Astrocyte (in vitro differentiated cells and primary cell): ENCODE measurements at places on chromosomes 11 and 22.
A peak's percentile ranks its signal among the peaks of the same experiment; 100 is the strongest.

DNA sequence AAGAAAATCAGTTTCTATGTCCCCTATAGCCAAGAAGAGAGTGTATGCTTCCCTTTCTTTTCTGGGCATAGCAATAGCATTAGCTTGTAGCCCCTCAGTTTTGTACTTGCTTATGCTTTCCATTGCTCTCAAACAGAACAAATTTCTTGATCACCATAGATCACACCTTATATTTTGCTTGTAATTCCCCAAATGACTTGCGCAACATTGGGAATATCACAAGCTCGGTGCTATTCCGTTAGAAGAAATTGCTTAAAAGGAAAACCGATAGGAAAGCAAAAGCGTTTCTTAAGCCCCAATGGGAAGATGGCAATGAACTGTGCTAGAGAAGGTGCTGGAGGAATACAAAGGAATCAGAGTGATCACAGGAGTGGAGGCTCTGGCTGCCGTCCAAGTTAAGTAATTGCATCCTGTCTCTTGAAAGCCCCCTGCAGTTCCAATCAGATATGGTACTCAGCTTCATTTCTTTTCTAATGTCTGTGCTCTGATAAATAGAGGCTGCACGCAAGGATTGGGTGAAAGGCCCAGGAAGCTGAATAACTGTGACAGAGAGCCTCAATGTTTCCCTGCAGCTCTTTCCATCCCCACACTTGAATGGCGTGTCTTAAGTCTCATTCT lies 182.1 kb upstream of the KIRREL3 start:
- H3K4me1 ChIP-seq, result no peaks in the 10 kb centered on the region
- DNase-seq, result no peak
- H3K36me3 ChIP-seq, result no peaks in the 10 kb centered on the region
- no peak overlapping the region for H3K4me3 ChIP-seq

- DNase-seq, result no peak
- H3K27me3 ChIP-seq, result no peaks in the 10 kb centered on the region
- H3K4me3 ChIP-seq, result no peak overlapping the region
- peaks cover 11% of the 10 kb centered on the region for H3K4me1 ChIP-seq
Measured at GRCh38 chr11:5286901-5287300, 14.8 kb downstream of the OR51B4 start.

GRCh38 chr11:14158393-14158792 lies 195.9 kb downstream of the SPON1 start:
- no peaks in the 10 kb centered on the region for H3K4me1 ChIP-seq
- no peaks in the 10 kb centered on the region for H3K27me3 ChIP-seq
- no peak overlapping the region for H3K27ac ChIP-seq

DNA sequence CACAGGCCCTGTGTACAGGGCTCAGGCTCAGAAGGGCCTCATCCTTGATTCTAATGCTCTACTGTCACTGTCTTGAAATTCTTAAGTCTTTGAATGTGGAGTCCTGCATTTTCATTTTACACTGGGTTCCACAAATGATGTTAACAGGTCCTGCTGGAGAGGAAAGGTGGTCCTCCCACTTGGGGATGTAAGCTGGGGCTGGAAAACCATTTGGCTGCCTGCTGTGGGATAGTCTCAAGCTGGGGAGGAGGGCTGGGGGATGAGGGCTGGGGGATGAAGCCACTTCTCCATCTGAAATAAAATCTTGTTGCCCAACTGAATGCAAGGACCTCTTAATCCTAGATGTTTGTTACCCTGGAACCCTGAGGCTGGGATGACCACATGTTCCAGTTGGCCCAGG lies 423.0 kb downstream of the TENM4 start:
- H3K27ac ChIP-seq, result peak overlapping the region; percentile 63
- no peak overlapping the region for H3K4me3 ChIP-seq
- no peaks in the 10 kb centered on the region for H3K27me3 ChIP-seq
- DNase-seq, result no peak
- no peaks in the 10 kb centered on the region for H3K36me3 ChIP-seq
